ENCODE measurements at places on chromosomes 16 and 17.

DNA sequence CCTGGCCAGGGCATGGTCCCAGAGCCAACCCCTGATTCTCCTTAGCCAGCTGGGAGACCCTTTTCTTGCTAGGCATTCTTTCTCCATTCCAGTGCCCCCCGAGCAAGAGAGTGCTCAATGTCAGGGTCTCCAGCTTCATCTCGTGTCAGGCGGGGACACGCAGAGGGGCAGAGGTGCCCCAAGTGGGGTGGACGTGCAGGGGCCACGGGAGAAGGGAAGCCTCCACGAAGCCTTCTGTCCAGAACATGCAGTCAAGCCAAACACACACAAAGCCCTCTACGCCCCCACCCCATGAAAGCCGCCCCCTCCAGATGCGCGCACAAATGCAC, 852 bp downstream of the GPR139 start:
- DNase-seq, result no peak

GRCh38 chr17:76088041-76088867, 9.3 kb downstream of the ZACN start:
- DNase-seq, result peak; percentile 49

- no peak for DNase-seq
Measured at GRCh38 chr17:4623249-4623648, 18.2 kb downstream of the ALOX15 start.

DNA sequence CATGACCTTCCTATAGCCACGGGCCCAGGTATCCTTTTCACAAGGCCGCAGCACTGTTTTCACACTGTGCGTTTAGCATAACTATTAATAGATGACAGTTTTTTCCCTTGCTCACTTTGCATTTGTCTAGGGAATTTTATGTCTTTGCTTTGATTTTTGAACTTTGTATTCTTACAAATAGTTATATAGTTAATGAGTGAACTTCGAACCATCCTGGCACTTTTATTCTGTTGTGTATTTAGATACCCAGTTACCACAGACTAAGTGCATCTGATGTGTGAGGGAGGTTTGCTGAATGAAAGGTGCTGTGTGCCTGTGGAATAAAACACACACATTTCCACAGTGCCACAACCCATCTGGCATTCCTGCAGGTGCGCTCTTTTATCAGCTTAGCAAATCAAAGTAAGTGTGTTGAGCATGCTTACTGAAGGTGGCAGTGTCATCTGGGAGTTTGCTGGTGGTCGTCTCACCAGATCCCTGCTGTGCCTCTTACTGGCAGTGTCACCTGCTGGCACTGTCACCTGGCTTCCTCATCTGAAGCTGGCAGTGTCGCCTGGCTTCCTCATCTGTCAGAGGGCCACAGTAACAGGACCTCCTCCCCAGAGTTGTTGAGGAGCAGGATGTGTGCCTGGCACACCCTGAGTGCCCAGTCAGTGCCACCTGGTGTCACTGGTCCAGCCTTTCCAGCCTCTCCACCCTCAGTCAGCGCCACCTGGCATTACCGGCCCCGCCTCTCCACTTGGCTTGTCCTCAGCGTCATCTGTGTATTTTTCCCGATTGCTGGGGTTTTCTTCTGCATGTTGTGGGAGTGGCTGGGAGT, 37.6 kb downstream of the USP10 start:
- no peak for DNase-seq

DNA sequence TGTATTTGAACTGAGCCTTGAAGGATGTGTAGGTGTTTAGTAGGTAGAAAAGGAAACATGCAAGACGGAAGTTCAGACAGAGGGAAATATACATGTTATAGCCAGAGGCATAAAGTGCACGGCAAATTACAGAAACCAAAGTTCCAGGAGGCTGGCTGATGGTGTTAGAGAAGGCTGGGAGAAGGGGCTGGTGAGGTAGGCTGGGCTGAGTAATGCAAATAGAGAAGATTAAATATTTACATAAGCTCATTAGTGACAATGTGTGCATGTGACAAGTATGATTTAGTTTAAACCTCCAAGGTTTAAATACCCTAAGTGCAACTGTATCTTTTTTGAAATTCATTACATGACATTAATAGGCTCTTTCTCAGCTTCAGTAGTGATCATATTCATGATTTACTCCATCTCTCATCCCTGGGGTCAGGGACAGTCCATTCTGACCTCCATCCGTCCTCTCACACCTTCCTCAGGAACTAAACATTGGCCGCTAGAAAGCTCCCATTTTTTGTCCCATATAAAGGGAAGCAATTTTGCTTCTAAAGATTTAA, 399.8 kb upstream of the SALL1 start:
- DNase-seq, result no peak

GRCh38 chr17:2055292-2056205, 646 bp downstream of the HIC1 start:
- no peak for DNase-seq

DNA sequence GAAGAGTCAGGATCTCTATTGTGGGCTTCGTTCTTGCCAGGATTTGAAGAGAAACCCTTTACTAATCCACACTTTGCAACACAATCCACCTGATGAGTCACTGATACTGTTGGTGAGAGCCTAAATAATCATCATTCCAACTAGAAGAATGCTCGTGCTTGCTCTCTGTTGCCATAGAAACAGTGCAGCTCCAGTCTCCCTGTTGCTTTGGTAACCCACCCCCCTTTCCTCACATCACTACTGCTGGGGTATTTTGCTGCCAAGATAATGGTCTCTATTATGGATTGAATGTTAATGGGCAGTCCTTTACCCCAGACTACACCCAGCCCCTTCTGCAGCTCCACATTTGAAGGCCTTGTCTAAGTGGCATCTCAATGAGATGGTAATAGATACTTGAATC, 190.4 kb downstream of the ABCC12 start:
- no peak for DNase-seq

DNA sequence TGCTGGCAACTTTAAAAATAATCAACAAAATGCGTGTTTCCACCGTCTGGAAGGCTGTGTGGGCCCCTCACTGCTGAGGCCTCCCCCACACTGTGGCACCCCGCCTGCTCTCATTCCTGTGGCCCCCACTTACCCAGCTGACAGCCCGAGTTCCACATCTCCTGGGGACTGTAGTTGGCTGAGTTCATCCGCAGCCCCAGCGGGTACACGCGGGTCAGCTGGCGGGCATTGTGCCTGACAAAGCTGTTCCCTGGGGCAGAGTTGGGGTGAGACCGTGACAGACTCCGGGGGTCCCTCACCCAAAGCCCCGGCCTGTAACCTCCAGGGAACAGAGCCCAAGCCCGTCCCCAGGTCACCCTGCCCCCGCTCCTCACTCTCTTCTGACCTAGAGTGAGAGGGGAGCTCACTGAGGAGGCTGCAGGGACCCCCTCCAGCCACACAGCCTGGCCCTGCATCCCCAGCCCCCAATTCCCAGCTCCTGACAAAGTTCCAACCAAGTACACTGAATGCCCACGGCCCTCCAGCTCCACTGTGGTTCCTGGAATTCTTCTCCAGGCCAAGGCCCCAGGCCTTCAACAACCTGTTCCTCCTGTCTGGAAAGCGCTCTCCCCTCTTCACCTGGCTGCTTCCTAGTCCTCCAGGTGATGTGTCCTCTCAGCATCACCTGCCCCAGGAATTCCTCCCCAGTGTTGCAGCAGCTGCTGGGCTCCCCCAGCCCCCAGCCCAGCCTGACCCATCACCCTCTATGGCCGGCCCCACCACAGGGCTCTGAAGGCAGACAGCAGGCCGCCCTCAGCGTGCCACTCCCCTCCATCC, 18.0 kb downstream of the PLCD3 start:
- DNase-seq, result no peak
